T-cell (primary cell): ENCODE measurements at places on chromosomes 13 and 19. TPM values are rescaled to one million over a fixed set of nuclear protein-coding genes. Genes with fewer than 3 reads are reported as not detected.

GRCh38 chr13:45915686-45916439, 64.3 kb upstream of the SIAH3 start:
- H3K36me3 ChIP-seq: no peaks in the 10 kb centered on the region
- no peaks in the 10 kb centered on the region for H3K27me3 ChIP-seq
- H3K4me1 ChIP-seq: no peaks in the 10 kb centered on the region
- no peak overlapping the region for H3K27ac ChIP-seq
- H3K4me3 ChIP-seq: no peak overlapping the region

DNA sequence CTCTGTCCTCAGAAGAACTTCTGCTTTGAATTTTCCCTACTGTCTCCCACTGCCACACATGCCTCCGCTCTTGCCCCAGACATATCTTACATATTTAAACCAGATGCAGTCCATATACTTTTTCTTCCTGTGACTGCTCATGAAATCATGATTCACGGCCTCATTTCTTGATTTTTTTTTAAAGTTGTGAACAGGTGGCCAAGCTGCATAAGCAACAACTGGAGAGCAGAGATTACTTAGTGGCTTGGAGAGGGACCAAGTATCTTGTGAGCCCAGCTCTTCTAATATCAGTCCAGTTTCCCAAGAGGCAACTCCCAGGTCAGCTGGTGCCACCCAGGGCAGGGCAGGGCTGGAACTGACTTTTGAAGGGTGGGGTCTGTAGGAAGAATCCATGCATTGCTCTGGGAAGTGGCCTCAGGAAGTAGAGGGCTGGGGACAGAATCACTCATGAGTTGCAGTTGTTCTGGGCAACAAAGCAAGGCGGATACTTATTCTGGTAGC, 152.4 kb downstream of the LMO7 start:
- no peak overlapping the region for H3K27ac ChIP-seq
- no peak overlapping the region for H3K4me3 ChIP-seq
- no peaks in the 10 kb centered on the region for H3K36me3 ChIP-seq
- no peaks in the 10 kb centered on the region for H3K27me3 ChIP-seq
- H3K4me1 ChIP-seq: no peaks in the 10 kb centered on the region

GFY gene
- not detected for total RNA-seq

LRRC63 gene
- total RNA-seq: 0.82 TPM

- peak overlapping the region; percentile 82 for H3K27ac ChIP-seq
- peaks cover 23% of the 10 kb centered on the region for H3K4me1 ChIP-seq
Measured at GRCh38 chr19:35009424-35010415, 9.6 kb downstream of the GRAMD1A start.

DNA sequence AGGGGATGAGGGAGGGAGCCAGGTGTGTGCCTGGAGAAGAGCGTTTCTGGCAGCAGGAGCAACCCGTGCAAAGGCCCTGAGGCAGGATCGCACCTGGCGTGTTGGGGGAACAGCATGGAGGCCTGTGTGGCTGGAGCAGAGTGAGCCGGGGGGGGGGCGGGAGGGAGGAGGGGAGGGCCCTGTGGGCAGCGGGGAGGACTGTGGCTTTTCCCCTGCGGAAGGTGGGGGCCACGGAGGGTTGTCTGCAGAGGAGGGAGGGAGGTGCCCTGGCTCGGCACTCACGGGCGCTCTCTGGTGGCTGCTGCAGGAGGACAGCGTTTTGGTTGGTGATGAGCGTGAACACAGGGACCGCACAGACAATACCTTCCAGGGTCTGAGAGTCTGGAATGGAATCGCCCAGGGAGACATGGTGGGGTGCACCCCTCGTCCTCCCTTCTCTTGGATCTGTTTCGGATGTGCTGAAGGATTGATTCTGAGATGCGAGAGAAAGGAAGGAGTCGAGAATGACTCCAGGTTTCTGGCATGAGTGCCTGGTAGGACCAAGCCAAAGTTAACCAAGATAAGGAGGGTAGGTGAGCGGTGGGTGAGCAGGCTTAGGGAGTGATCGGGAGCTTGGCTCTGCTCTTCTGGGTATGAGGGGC, 6.5 kb downstream of the RAB11B start:
- peaks cover 15% of the 10 kb centered on the region for H3K36me3 ChIP-seq
- H3K4me1 ChIP-seq: peaks cover 38% of the 10 kb centered on the region
- no peak overlapping the region for H3K4me3 ChIP-seq

GRCh38 chr13:51240178-51240577, 18.0 kb downstream of the FAM124A start:
- H3K27me3 ChIP-seq: peaks cover 17% of the 10 kb centered on the region
- no peaks in the 10 kb centered on the region for H3K36me3 ChIP-seq
- DNase-seq: no peak
- no peak overlapping the region for H3K27ac ChIP-seq
- H3K4me1 ChIP-seq: no peaks in the 10 kb centered on the region

DNA sequence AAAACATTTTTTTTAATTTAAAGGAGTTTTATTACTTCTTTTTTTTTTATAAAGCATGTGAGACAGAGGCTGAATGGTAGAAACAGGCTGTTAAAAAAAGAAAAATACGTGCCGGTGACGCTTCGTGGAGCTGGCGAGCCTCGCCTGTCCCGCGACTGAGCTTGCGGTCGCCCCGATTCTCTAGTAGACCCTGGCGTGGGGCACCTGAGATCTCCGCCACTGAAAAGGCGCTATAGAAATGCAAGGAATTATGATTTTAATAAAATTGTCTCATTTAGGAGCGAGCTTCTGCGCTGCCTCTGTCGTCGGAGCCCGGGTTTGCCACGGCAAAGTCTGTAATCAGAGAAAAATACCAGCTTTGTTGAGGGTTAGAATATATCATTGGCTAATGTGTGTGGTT, 18.4 kb downstream of the NFIX start:
- no peak for DNase-seq
- peaks cover 37% of the 10 kb centered on the region for H3K4me1 ChIP-seq
- H3K27me3 ChIP-seq: peaks cover 24% of the 10 kb centered on the region
- H3K27ac ChIP-seq: no peak overlapping the region

- no peak overlapping the region for H3K4me3 ChIP-seq
- no peaks in the 10 kb centered on the region for H3K36me3 ChIP-seq
- H3K4me1 ChIP-seq: no peaks in the 10 kb centered on the region
- no peak for DNase-seq
- no peak overlapping the region for H3K27ac ChIP-seq
- H3K27me3 ChIP-seq: no peaks in the 10 kb centered on the region
Measured at GRCh38 chr13:87314822-87315221, 356.3 kb upstream of the SLITRK5 start.

CCNA1 gene
- total RNA-seq: not detected

DACH1 gene
- 0.22 TPM for total RNA-seq

- no peak overlapping the region for H3K27ac ChIP-seq
- peaks cover 25% of the 10 kb centered on the region for H3K4me1 ChIP-seq
- DNase-seq: no peak
- H3K4me3 ChIP-seq: peak overlapping the region; percentile 19
- no peaks in the 10 kb centered on the region for H3K36me3 ChIP-seq
- H3K27me3 ChIP-seq: peaks cover 4% of the 10 kb centered on the region
Measured at GRCh38 chr19:46426506-46427162, 2.1 kb downstream of the PNMA8C start.

- H3K4me1 ChIP-seq: peaks cover 16% of the 10 kb centered on the region
- H3K27ac ChIP-seq: peak overlapping the region; percentile 97
- H3K27me3 ChIP-seq: no peaks in the 10 kb centered on the region
- no peak for DNase-seq
Measured at GRCh38 chr19:37505958-37506386, 767 bp upstream of the ZNF793 start.

- no peak for DNase-seq
- peaks cover 2% of the 10 kb centered on the region for H3K36me3 ChIP-seq
- H3K27ac ChIP-seq: peak overlapping the region; percentile 100
- peaks cover 68% of the 10 kb centered on the region for H3K4me1 ChIP-seq
- no peak overlapping the region for H3K4me3 ChIP-seq
Measured at GRCh38 chr19:14002571-14003250, 3.4 kb downstream of the RFX1 start.

BIVM gene
- total RNA-seq: 7.4 TPM

COX7A1 gene
- not detected for total RNA-seq

DNA sequence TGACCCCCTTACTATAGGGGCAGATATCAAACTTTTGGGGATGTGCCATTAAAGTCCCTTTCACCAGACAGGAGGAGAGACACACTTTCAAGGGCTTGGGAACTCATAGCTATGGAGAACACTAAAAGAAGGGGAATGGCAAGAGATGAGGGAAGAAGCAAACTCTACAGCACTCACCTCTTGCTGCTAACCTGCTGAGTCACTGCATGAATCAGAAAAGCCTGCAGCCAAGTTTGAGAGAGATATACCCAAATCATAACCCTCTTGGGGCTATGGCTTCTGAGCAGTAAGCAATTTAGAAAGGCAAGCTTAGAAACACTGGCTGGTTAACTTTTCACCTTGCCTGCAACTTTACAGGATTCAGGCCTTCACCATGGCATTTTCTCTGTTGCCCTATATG, 1028.0 kb downstream of the UQCRFS1 start:
- no peaks in the 10 kb centered on the region for H3K27me3 ChIP-seq
- H3K27ac ChIP-seq: no peak overlapping the region
- H3K4me3 ChIP-seq: no peak overlapping the region

DNA sequence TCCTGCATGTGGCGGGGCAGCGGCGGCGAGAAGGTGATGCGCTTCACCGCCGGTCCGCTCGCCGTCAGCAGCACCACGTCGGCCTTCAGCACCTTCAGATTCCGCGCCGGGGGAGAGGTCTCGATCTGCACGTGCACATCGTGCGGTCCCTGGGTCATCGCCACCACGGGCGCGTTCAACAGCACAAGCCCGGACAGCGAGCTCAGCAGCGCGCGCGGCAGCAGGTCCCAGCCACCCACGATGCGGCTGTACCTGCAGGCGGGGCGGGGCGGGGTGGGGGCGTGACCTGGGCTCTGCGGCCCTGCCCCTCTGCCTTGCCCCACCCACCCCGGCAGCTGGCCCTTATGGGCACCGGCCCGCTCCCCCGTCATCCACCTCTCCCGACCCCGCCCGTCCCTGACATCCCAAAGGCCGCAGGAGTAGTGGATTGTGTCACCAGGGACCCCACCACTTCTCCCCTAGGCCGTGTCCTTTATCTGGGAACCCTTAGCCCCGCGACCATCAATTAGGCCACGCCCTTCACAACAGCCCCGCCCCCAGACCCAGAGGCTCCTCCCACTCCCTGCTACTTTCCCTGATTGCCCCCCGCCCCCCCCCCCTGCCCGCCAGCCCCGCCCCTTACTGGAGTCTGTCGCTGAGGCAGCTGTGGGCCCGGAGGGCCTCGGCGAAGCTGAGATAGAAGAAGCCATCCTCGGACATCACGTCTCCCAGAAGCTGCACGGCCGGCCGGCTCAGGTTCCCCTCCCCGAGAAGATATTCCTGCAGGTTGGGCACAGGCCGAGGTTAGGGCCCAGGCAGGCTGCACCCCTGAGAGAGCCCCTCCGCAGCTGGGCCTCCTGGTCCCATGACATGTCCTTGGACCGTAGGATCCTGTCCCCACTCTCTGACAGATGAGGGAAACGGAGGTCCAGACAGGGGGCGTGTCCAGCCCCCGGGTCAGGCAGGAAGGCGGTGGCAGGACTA, 6.1 kb downstream of the IL4I1 start:
- H3K36me3 ChIP-seq: peaks cover 5% of the 10 kb centered on the region
- peak overlapping the region; percentile 62 for H3K4me3 ChIP-seq
- peak; percentile 58 for DNase-seq
- no peaks in the 10 kb centered on the region for H3K27me3 ChIP-seq

AMER2 gene
- not detected for total RNA-seq

MYO1F gene
- total RNA-seq: 187 TPM
